NCI-H2029 (cell line): ENCODE measurements at places on chromosomes 2 and 18.

DNA sequence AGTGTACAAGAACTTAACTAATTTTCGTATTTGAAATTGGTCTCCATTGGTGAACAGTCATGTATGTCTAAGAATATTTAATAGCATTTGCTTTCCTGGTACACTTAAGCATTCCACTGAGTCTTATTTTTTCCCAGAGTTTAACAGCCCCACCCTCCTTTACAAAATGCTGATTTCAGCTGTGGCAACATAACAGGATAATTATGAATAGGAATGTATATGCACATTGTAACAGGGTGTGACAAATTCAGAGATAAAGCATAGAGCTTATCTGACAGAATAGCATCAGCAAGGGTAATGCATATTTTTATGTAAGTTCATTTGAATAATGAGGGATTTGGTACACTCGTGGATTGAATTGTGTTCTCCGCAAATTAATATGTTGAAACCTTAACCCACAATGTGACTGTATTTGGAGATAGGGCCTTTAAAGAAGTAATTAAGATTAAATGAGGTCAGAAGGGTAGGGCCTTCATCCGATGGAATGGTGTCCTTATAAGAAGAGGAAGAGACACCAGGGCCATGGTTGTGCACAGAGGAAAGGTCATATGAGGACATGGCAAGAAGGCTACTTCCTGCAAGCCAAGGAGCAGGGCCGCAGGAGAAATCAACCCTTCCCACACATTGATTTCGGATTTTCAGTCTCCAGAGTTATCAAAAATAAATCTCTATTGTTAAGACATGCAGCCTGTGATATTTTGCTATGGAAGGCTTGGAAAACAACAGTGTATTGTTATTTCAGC, 439.7 kb upstream of the CDH20 start:
- no peak for DNase-seq

- no peak for DNase-seq
Measured at GRCh38 chr2:211228559-211228958, 672.2 kb downstream of the CPS1 start.

DNA sequence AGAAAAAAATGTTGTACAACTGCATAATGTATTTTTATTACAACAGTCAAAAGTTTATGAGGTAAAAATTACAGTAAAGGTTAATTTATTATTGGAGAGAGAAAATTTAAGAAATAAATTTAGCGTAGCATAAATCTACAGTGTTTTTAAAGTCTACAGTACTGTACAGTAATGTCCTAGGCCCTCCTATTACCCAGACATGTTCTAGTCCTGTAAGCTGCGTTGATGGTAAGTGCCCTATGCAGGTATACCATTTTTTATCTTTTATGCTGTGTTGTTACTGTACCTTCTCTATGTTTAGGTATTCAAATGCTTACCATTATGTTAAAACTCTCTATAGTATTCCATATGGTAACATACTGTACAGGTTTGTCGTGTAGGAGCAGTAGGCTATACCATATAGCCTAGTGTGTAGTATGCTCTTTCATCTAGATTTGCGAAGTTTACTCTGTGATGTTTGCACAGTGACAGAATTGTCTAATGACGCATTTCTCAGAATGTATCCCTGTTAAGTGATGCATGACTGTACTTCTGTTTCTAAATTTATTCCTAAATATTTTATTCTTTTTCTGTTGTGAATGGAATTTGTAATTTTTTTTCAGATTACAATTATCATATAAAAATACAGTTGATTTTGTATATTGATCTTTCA, 24.5 kb downstream of the ABI2 start:
- peak; percentile 9 for DNase-seq

GRCh38 chr18:10116574-10116973, 202.8 kb downstream of the VAPA start:
- DNase-seq: no peak

GRCh38 chr2:76204048-76204447, 493.3 kb upstream of the GCFC2 start:
- DNase-seq: no peak

DNA sequence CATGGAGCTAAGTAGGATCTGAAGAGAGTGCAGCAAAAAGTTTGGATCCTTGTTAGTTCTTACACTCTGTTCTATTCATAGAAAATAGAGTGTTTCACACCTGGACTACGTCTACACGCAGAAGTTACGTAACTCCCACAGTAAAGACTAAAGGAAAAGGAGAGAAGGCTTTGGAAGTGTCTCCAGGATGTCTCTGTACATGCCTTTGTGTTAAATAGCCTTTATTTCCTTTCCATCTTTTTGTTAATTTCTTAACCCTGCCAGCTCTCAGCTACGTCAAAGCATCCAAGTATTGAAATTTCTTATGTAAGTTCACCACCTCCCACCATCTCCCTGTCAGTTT, 8.4 kb downstream of the DTNB start:
- DNase-seq: no peak

GRCh38 chr2:64262071-64262470, 117.9 kb upstream of the PELI1 start:
- DNase-seq: no peak

- no peak for DNase-seq
Measured at GRCh38 chr2:206192157-206192556, 32.5 kb downstream of the EEF1B2 start.

- DNase-seq: no peak
Measured at GRCh38 chr2:12060886-12061285, 314.5 kb downstream of the LPIN1 start.
